T-helper 17 cell (primary cell): ENCODE measurements at places on chromosomes 16 and 17. TPM values are rescaled to one million over a fixed set of nuclear protein-coding genes. Genes with fewer than 3 reads are reported as not detected.

TMEM204 gene
- 22.2 TPM for total RNA-seq

STH gene
- not detected for total RNA-seq

GAS2L2 gene
- total RNA-seq = not detected

GCGR gene
- not detected for total RNA-seq

MYH1 gene
- total RNA-seq = not detected

ABCC6 gene
- total RNA-seq = not detected
